ENCODE measurements at places on chromosomes 2 and 18.

- DNase-seq = no peak
Observed at GRCh38 chr2:74847070-74847858, 13.3 kb downstream of the HK2 start.

- no peak for DNase-seq
Observed at GRCh38 chr2:6963727-6964126, 46.5 kb downstream of the RNF144A start.

DNA sequence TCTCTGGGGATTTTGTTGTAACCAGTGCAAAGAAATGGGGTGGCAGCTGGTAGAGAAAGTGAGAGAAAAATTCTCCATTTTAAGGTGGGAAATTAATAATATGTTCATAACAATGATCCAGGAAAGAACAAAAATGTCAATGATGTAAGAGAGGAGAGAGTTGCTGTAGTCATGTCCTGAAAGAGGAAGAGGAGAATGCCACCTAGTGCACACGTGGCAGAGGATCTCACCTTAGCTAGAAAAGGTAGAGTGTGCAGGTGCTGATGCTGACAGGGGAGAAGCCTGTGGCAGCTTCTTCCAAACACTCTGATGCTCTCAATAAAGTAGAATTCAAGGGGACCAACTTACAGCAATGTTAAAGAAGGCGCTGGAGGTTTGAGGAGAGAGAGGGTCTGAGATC lies 282.9 kb upstream of the PKDCC start:
- no peak for DNase-seq

DNA sequence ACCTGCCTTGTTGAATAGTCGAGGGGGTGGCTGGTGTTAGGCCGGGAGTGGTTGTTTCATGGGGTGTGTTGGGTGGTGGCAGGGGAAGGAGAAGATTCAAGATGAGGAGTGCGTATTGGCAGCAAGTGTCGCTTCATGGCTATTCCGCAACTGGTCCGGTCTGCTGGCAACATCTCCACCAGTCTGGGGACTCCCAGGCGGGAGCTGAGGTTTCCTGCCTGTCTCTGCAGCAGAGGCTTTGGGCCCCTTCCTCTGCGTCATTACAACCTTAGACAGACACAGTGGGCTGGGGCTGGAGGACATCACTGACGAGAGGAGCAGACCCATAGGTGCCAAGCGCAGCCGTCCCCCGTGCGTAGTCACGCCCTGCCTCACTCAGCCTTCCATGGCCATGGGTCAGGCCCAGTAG lies 64.0 kb upstream of the MCFD2 start:
- peak; percentile 36 for DNase-seq

GRCh38 chr2:48715956-48716355 lies 39.6 kb downstream of the LHCGR start:
- DNase-seq = no peak

DNA sequence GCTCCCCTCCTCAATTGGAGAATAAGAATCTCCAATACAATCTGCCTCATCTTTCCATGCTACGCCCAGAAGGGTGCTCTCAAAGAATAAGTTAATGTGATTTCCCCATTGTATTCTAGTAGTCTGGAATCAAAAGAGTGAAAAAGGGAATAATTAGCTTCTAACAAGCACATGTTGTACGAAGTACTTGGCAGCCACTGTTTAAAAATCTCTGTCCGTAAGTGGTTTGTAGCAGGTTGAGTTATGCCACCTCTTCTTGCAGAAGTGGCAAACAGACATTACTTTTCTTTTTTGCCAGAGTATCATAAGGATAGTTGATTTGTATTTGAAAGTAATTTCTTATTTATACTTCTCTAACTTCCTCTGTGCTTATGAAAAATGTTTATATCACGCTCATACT lies 184.7 kb downstream of the CD226 start:
- DNase-seq = no peak

- no peak for DNase-seq
Observed at GRCh38 chr2:84247532-84247931, 211.5 kb downstream of the SUCLG1 start.

DNA sequence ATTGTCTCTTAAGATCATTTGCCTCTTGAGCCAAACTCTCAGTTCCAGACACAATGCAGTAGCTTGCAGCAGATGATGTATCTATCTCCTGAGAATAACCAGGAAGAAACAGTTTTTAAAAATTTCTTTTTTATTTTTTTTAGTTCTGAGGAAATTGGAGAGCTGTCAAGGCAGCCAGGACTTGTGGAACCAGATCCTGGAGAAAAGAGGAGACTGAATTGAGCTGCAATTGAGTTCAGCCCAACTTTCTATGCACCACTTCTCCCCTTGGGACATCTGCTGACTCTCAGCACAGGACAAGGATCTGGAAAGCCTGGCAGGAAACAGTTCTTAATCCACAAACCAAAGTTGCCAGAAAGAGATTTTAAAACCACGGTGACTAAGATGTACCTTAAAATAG lies 13.5 kb upstream of the CSRNP3 start:
- no peak for DNase-seq

- peak; percentile 73 for DNase-seq
Observed at GRCh38 chr2:15577071-15577735, 14.5 kb upstream of the DDX1 start.

DNA sequence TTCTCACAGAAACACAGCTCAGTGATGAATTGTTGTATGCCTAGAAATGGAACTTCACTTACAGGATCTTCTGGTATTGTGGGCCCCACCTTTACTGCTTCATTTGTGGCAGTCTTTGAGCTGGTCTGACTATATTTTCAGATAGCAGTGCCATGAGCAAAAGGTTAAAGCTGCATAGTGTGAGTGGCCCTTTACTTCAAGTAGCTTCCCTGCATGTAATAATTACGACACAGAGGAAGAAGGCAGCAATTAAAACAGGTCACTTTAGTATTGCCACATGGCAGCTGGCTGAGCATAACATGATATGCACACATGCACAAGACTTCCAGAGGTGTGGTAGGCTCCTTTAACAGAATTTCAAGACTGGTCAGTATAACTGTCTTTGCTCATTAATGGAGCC lies 426.3 kb upstream of the ZEB2 start:
- DNase-seq = no peak

GRCh38 chr2:120355780-120356266 lies 9.9 kb downstream of the INHBB start:
- no peak for DNase-seq

DNA sequence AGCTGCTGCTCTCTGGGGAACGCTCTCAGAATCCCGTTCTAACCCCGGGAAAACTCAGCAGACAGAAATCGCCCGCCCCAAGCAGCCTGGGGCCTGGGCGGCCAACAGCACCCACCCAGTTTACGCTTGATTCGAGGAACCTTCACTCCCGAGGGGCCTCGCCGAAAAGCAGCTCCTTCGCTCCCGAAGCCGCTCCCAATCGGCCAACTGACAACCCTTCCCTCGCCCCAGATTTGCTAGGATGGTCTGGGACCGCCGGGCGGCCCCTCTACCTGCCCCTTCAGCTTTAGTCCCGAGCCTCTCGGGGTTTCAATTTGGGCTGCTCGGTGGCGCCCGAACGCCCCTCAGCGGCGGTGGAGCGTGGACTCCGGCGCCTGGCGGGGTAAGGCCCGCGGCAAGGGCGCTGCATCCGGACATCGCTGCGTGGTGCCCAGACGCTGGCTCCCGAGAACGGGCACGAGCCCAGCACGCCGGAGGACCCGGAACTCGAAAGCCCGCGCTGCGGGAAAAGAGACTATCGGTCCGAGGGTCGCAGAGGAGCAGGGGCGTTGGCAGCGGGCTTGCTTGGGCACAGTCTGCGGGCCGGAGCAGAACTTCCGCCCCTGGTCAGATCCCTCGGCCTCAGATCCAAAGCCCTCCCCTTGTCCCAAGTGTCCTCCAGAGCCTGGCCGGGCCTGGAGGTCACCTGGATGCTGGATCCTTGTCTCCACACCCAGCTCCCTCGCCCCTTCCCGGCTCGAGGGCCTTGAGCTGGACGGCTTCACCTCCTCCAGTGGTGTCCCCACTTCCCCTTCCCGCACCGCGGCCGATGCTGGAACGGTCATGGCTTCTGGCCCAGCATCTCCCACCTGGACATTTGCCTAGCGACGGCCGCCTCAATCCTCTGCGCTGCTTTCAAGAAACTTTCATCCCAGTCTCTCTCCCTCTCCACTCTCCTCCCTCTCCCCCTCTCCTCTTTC lies 3.0 kb upstream of the OTX1 start:
- DNase-seq = no peak

GRCh38 chr18:62523631-62524439 lies 1.0 kb downstream of the ZCCHC2 start:
- DNase-seq = peak; percentile 54
